ENCODE measurements at places on chromosomes 7 and 10.
A peak's percentile ranks its signal among the peaks of the same experiment; 100 is the strongest.

GRCh38 chr10:31274310-31274709 is 44.7 kb upstream of the ZEB1 start:
- DNase-seq, result no peak

DNA sequence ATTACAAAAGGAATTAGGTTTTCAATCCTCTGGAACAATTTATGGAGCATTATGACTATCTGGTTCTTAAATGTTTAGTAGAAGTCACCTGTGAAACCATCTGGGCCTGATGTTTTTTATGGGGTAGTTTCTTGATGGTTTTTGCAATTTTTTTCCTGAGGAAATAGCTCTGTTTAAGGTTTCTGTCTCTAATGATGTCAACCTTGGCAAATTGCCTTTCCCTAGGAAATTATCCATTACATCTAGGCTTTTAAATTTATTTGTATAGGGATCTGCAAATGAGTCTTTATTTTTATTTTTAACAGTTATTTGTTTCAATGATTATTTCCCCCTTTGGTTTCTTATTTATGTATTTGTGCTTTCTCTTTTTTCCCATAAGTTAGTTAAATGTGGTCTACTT is 222.8 kb downstream of the GALNT17 start:
- no peak for DNase-seq

DNA sequence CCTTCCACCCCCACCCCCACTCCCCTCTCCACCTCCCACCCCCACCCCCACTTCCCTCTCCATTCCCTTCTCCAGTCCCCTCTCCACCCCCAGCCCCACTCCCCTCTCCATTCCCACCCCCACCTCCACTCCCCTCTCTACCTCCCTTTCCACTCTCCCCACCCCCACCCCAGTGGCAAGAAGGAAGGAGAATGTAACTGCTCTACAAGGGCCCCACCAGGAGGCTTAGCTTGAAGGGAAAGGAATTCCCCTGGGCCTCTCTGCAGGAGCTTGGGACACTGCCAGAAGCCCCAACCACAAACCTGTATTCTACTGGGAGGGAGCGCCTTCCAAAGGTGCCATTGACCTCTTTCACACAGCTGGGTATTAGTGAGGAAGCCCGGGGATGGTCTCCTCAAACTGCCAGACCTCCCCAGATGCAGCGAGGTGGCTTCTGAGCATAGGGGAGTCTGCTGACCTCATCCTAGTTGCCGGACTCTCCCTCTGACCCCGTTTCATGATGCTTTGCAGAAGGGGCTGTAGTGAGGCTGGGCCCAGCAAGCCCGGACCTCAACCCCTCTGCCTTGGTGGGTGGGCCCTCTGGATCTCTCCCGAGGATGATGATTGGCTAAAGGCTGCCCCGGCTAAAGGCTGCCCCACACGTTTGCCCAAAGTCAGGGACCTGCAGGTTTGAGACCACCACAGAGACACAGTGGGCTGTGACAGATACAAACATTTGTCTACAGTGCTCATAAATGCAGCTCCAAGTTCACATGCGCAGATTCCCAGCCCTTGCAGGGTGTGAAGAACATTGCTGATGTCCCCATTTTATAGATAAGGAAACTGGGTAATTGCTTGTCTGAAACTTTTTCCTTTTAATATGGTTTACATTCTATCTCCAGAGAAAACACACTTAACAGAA is 2.9 kb downstream of the DEPP1 start:
- peak; percentile 66 for DNase-seq

DNA sequence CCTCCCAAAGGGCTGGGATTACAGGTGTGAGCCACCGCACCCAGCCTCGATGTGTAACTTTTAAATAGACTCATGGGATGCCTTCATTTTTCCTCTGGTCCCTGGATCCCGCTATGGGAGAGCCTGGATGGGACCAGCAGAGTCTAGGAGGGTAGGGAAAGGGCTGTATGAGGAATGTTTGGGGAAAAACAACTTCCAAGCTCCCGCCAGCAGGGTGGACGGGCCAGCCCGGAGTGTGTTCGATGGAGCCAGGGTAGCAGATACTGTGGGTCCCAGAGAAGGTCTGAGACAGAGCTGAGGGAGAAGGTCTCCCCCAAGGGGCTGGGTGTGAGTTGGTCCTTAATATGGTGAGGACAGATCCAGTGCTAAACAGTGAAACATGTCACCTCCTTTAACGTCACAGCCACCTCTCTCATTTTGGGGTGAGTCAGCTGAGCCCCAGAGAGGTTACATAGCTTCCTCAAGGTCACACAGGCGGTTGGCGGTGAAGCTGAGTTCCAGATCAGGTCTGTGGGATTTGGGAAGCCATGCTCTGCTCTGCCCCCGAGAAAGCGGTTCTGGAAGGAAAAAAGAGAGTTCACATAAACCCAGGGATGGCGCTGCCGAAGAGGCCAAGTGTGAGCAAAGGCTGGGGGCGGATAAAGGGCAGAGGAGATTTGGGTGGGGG is 66.4 kb downstream of the MYL10 start:
- no peak for DNase-seq

GRCh38 chr7:36777855-36778254 is 53.6 kb upstream of the AOAH start:
- DNase-seq, result no peak

DNA sequence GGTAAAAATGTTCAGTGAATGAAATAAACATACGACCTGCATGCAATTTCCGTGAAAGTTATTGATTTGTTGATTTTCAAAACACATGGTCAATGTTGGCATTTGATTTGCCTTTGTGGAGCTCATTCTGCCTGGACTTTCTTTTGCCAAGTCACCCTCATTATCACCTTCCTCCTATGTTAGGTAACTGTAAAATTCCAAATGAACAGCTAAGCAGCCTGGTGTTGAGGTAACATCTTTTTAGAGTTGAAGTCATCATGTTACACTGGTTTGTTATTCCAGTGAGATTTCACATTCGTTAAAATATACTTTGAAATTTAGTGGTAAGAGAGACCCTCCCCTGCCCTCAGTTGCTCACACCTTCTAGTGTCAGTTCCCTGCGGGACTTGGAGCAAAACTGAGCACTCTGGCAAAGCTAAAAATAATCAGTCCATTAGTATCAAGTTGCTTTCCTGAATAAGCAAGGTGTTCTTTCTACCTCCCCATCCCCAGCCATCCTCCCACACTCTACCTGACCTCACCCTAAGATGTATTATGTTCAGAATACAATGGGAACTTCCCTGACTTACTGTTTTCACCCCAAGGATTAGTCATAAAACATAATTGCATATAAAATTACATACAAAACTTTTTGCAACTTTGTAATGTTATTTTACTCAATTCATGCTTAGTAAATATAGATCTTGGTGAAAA is 283.3 kb upstream of the SEMA3A start:
- no peak for DNase-seq

GRCh38 chr7:15561835-15562234 is at the start of gene AGMO:
TSS of gene AGMO (minus strand) at chr7:15562015.
- peak; percentile 20 for DNase-seq

All from EH (cell line).